Skin of body (tissue), 3 donors: ENCODE measurements at places on chromosomes 4 and X. TPM values are rescaled to one million over a fixed set of nuclear protein-coding genes. Genes with fewer than 3 reads are reported as not detected.

The CFAP299 gene
- total RNA-seq: not detected

GRCh38 chr4:100870940-100871772, 353.3 kb upstream of the EMCN start:
- no peak for DNase-seq

- DNase-seq: no peak
These were observed 55.6 kb downstream of the RNF150 start for GRCh38 chr4:141077611-141078225.

DNA sequence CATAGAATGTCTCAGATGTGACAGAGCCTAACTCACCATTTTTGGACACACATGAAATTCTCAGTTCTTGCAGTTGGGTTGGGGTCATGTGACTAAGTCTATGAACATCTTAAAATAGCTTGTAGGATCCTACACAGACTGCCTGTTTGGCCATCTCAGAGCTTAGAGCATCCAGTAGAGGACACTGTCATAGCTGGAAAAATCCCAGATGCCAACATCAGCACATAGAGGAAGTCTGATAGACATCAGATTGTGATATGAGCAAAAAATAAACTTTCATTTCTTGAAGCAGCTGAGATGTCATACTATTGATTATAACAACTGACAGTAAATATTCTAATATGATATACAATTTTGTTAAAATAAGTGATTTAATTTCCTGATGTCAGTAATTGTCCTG, 207.1 kb downstream of the TRAM1L1 start:
- DNase-seq: no peak

GRCh38 chr4:54924891-54925290, 200.5 kb downstream of the KDR start:
- no peak for DNase-seq

GRCh38 chr4:24024157-24024556, 134.3 kb upstream of the PPARGC1A start:
- DNase-seq: no peak

DNA sequence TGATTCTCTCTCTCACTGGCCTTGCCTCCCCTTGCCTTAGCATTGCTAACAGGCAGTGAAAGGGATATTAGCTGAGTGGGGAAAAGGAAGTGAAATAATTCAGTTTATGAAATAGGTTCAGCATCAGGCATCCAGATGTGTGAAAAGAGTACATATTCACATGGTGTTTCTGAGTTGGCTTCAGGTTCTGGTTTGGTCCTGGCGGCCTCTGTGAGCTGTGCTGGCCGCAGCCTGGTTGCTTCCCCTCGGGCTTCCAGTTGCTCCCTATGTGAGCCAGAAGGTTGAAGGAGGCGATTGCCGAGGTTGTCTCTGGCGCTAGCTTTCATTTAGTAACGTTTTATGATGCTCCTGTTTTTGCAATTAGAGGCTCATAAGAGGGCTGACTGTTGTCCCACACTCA, 99.1 kb upstream of the TLR2 start:
- peak; percentile 59 for DNase-seq

GRCh38 chr4:56874923-56875322, 32.8 kb upstream of the REST start:
- DNase-seq: peak; percentile 35
